ENCODE measurements at places on chromosomes 7 and 10.

DNA sequence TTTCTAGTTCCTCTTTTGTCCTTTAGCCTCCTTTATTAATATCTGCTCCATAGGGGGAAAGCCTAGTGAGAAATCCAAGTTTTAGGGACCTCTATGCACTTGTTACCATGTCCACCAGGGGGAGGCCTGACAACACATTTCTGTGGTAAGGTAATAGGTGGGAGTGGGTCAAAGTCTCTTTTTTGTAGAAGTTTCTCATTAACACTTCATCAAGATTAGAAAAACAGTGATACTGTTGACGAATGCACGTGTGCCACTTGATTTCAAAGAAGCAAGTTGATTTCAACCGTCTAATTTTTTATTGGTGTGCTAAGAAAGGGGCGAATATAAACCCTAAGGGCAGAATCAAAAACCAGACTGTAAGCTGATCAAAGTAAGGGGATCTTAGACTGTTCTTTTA, 30.6 kb downstream of the CISD1 start:
- peak; percentile 23 for DNase-seq

GRCh38 chr7:120320218-120320961, 47.4 kb downstream of the KCND2 start:
- no peak for DNase-seq

GRCh38 chr7:123494193-123494796, 40.1 kb downstream of the IQUB start:
- DNase-seq: peak; percentile 1

DNA sequence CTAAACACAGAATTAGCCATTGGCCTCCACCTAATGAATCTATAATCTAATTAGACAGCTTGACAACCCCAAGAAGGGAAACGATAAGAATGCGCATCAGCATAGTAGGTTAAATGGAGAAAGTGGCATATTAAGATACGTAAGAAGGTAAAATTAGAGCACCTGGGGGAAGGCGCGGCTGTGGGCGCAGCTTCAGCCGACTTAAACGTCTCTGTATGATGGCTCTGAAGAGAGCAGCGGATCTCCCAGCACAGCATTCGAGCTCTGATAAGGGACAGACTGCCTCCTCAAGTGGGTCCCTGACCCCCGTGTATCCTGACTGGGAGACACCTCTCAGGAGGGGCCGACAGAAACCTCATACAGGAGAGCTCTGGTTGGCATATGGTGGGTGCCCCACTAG, 518.8 kb downstream of the PHTF2 start:
- DNase-seq: no peak

GRCh38 chr10:109062371-109062770, 860.9 kb downstream of the XPNPEP1 start:
- no peak for DNase-seq

GRCh38 chr10:100743626-100744135, 1.7 kb upstream of the PAX2 start:
- DNase-seq: peak; percentile 90

- no peak for DNase-seq
Observed at GRCh38 chr10:79060641-79061255, 8.0 kb upstream of the ZMIZ1 start.

GRCh38 chr7:1288996-1289551, 56.4 kb downstream of the UNCX start:
- no peak for DNase-seq

GRCh38 chr10:99041468-99041867, 194.2 kb downstream of the HPSE2 start:
- no peak for DNase-seq

DNA sequence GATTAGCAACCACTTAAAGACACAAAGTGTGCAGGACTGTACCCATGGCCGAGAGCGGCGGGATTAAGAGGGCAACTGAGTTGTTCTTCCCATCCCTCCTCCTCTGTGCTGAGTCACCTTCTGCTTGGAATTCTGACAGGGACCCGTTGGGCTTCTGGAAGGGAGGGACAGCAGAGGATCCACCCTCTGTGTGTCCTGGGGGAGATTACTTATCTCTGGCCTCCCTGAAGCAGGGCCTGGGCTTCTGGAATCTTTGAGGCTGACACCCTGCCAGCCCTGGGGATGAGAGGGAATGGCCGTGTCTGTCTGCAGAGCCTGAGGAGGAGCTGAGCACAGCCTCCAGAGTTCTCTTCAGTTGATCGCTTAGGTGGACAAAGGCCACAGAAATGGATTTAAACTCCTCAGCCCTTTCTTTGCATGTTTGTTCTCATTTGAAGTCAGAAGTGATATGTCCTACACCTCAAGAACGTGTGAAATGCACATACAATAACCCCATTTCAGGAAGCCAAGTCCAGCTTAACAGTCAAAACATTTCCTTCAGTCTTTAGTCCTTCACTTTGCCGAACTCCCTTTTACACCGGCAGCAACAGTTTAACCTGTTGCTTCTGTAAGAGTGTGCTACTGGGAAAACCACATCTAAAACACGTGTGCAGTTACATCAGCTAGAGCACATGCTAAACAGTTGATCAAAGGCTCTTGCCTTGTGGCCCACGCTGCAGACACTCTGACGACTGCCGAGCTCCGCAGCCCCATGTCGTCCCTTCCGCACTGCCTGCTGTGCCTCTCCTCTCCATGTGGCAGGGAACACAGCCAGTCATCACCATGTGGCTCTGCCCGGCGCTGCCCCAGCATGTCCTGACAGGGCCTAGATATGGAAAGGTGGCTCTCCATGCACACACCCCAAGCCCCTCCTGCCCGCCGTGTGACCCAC, 55.7 kb downstream of the IKZF1 start:
- no peak for DNase-seq

- no peak for DNase-seq
Observed at GRCh38 chr7:77404641-77405040, 11.5 kb downstream of the GSAP start.

DNA sequence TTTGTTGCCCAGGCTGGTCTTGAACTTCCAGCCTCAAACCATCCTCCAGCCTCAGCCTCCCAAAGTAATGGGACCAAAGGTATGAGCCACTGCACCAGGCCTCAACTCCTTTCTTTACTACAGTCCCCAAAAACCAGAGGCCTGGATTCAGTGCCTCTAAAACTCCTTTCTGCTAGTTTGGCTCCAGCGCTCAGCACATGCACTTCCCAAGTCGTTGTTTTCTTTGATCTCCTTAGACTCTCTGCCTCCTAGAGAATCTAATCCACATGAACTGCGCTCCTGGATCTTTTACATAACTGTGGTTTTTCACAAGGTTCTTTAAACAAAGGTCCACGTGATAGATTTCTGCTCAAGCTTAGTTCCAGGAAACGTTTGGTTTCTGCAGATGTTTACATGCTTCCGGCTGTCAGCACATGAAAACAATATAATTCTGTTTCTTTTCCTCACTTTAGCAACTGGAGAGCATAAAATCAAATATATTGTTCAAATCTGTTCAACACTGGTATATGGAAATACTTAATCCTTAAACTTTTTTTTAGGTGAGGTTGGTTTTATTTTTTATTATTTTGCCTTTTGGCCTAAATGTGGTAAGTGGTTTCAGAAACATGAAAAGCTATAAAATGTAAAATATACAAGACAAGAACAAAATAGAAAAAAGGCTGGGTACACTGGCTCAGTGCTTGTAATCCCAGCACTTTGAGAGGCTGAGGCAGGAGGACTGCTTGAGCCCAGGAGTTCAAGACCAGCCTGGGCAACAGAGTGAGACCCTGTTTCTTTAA, 270.5 kb upstream of the MKLN1 start:
- no peak for DNase-seq

Data from GM19239 (cell line).